Upper lobe of left lung (tissue), 6 donors: ENCODE measurements at places on chromosomes 13 and 19. TPM values are rescaled to one million over a fixed set of nuclear protein-coding genes. Genes with fewer than 3 reads are reported as not detected.
A peak's percentile ranks its signal among the peaks of the same experiment; 100 is the strongest.

The PLIN4 gene
- total RNA-seq: 3.2 TPM

The TMEM86B gene
- 2.7 TPM for total RNA-seq

The GGACT gene
- total RNA-seq: 8.5 TPM

The RBM42 gene
- total RNA-seq: 78.9 TPM

- DNase-seq: peak; percentile 77
These were observed 152.9 kb downstream of the SIPA1L3 start for GRCh38 chr19:38059897-38060296.

DNA sequence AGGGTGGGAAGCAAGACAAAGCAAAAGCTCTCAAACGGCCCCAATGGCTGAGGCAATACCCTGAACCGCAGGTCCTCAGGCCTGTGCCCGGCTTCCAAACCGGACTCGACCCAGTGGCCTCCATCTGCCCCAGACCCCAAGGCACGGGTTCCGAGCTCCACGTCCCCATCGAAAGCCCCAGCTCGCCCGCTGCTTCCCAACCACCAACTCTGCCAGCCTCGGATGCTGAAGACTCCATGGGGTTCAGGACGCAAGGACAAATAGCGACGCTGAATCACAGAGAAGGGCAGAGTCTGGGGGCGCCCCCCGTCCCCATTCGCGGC, 559 bp downstream of the POLR2E start:
- DNase-seq: no peak

DNA sequence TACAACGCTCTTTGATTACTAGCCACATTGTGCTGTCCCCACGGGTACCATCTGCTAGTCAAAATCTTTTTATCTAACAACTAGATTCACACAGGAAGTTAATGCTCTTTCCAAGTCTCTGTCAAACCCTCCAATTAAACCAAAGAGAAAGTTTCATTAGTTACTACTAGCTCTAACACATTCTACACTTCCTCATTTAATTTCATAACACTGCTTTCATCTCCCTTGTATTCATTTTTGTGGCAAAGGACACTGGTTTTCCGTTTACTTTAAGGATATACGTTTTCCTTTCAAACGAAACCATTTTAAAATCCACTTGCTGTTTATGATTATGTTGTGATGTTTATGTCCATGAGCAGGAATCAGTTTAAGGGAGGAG, 5.3 kb downstream of the DYRK1B start:
- DNase-seq: no peak

DNA sequence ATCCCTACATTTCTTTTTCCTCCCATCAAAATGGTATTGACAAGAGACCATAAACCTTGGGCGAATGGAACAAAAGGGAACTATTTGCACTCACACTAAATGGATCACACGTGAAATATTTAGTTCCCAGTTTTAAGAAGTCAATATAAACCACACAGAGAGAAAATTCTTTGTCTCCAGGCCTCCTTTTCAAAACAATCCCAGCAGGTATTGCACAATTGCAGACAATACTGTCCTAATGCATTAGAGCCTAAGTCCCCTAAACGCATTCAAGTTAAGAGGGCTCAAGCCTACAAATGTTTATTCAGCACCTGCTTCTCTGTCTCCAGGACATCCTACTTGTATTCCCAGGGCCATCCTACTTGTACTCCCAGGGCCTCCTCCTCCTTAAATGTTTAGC, 1.3 kb upstream of the B3GLCT start:
- no peak for DNase-seq

DNA sequence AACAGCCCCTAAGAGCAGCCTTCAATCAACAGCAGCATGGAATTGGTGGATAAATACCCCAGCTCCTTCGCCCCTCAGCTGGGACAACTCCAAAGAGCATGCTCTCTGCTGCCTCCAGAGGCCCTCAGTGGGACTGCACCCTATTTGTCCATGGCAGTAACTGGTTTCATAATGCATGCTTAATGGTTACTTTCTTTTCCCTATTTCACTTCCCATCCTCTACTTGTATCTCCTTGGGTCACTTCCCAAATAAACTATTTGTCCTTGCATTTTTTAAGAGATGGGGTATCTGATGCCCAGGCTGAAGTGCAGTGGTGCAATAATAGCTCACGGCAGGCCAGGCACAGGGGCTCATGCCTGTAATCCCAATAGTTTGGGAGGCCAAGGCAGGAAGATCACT, 13.5 kb upstream of the TPM4 start:
- DNase-seq: no peak

- peak; percentile 62 for DNase-seq
These were observed 607 bp downstream of the NFIC start for GRCh38 chr19:3366753-3367627.

GRCh38 chr19:16032509-16033135, 43.7 kb upstream of the TPM4 start:
- no peak for DNase-seq

- no peak for DNase-seq
These were observed 50.1 kb downstream of the CEP89 start for GRCh38 chr19:32921624-32922023.

GRCh38 chr19:15123031-15123890, 16.1 kb downstream of the SYDE1 start:
- no peak for DNase-seq

- DNase-seq: peak; percentile 22
These were observed 31.5 kb downstream of the CCDC8 start for GRCh38 chr19:46381756-46382345.

- DNase-seq: peak; percentile 26
These were observed 206.7 kb upstream of the RFC3 start for GRCh38 chr13:33611121-33611805.

GRCh38 chr19:7191946-7192691, 102.1 kb downstream of the INSR start:
- DNase-seq: no peak
